ENCODE measurements at places on chromosomes 13 and 19. TPM values are rescaled to one million over a fixed set of nuclear protein-coding genes. Genes with fewer than 3 reads are reported as not detected.

DNA sequence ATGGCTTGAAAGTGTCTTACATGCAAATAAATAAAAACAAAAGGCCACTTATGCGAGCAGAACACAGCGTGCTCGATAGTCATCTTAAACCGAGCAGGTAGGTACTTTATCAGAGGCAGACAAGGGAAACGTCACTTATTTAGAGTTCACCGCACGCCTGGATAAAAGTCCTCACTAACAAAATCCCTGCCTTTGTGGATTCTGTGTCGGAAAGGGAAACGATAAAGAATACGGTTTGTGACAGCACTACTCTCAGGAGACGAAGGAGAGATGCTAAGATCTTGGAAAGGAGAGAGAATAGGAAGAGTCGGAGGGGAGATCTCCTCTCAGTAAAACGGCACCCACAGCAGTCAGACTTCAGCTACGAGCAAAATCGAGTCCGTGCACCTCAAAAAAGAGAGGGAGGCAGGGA lies 581 bp downstream of the RCBTB1 start:
- peaks cover 9% of the 10 kb centered on the region for H3K27me3 ChIP-seq
- DNase-seq: peak; percentile 31
- H3K4me1 ChIP-seq: peaks cover 18% of the 10 kb centered on the region
- H3K27ac ChIP-seq: no peak overlapping the region

DNA sequence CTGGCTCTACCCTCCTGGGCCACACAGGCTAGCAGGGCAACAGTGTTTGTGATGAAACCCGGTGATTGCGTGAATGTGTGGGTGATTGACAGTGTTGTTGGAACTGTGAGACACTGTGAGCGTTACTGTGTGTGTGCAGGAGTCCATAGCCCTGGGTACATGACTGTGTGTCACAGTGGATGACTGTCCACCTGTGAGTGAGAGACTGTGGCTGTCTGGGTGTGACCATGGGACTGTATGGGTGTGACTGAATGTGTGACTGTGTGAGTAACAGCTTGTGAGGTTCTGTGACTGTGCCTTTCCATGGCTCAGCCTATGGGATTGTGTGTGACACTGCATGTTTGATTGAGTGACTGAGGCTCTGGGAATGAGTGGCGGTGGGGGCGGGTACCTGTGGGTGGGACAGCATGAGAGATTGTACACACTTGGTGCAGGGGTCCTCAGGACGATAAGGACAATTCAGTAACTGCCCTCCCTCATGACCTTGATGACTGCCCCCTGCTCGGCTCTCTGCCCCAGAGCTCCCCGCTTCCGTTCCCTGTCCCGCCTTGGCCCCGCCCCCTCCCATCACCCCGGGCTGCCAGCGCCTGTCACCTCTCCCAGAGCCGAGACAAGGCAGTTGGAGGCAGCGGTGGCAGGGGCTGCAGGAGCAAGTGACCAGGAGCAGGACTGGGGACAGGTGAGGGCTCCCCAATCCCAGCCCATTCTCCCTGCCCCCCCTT lies at the start of gene GIPR:
Gene GIPR (plus strand): TSS at position 602 of the 722 bp plus-strand sequence. CDS start 1,300 bp downstream, outside the sequence.
- H3K36me3 ChIP-seq: no peaks in the 10 kb centered on the region
- peaks cover 41% of the 10 kb centered on the region for H3K27me3 ChIP-seq
- DNase-seq: peak; percentile 77
- peaks cover 16% of the 10 kb centered on the region for H3K4me1 ChIP-seq
- H3K4me3 ChIP-seq: peak within 1 kb of the TSS; percentile 78

GRCh38 chr13:26246154-26246553 lies 7.8 kb upstream of the CDK8 start:
- no peaks in the 10 kb centered on the region for H3K27me3 ChIP-seq
- no peaks in the 10 kb centered on the region for H3K4me1 ChIP-seq
- DNase-seq: no peak
- no peak overlapping the region for H3K27ac ChIP-seq
- no peak overlapping the region for H3K4me3 ChIP-seq
- H3K36me3 ChIP-seq: no peaks in the 10 kb centered on the region

- no peak overlapping the region for H3K27ac ChIP-seq
- H3K4me3 ChIP-seq: no peak overlapping the region
- no peaks in the 10 kb centered on the region for H3K36me3 ChIP-seq
- H3K4me1 ChIP-seq: peaks cover 38% of the 10 kb centered on the region
- H3K27me3 ChIP-seq: no peaks in the 10 kb centered on the region
Measured at GRCh38 chr19:16589917-16590316, 17.7 kb upstream of the SLC35E1 start.

GRCh38 chr13:102002287-102002686 lies 399.6 kb downstream of the FGF14 start:
- no peaks in the 10 kb centered on the region for H3K27me3 ChIP-seq
- H3K4me1 ChIP-seq: no peaks in the 10 kb centered on the region
- no peak for DNase-seq
- H3K27ac ChIP-seq: no peak overlapping the region
- no peaks in the 10 kb centered on the region for H3K36me3 ChIP-seq
- no peak overlapping the region for H3K4me3 ChIP-seq

DNA sequence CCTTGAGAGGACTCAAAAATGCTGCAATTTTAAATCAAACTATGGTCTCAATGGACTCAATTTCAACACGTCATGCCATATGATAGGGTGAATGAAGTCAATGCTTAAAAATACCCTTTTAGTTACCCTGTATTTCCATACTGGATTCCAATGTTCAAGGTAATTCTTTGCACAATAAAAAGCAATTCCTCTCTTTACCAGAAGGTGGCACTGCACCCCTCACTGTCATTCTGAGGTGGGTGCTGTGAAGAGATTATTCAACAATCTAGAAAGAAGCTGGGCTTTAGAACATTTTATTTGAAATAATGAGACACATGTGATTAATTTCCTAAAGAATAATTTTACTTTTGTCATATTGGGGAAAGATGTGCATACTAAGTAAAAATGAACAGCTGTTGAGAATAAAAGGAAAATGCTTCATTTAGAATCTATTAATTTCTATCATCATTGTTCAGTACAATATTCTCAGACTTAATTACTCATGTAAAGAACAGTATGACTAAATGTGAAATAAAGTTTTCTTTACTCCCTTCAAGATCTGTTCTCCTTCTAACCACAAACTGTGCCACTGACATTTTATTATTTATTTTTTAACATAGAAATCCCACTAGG lies 789.1 kb downstream of the GPC5 start:
- no peaks in the 10 kb centered on the region for H3K4me1 ChIP-seq
- H3K27ac ChIP-seq: no peak overlapping the region
- DNase-seq: peak; percentile 72
- H3K4me3 ChIP-seq: no peak overlapping the region
- no peaks in the 10 kb centered on the region for H3K27me3 ChIP-seq

GRCh38 chr13:35744566-35745178 lies 268.2 kb upstream of the MAB21L1 start:
- peaks cover 4% of the 10 kb centered on the region for H3K4me1 ChIP-seq
- H3K27ac ChIP-seq: no peak overlapping the region
- H3K27me3 ChIP-seq: no peaks in the 10 kb centered on the region
- no peak overlapping the region for H3K4me3 ChIP-seq
- DNase-seq: no peak
- H3K36me3 ChIP-seq: 0 out of 2 replicates have a peak, but pooled peaks cover 5% of the 10 kb centered on the region

- no peak overlapping the region for H3K4me3 ChIP-seq
- DNase-seq: no peak
- H3K36me3 ChIP-seq: peaks cover 38% of the 10 kb centered on the region
Measured at GRCh38 chr19:16654627-16655026, 5.3 kb downstream of the SMIM7 start.

- H3K27ac ChIP-seq: no peak overlapping the region
- H3K4me3 ChIP-seq: no peak overlapping the region
- peaks cover 4% of the 10 kb centered on the region for H3K4me1 ChIP-seq
- no peaks in the 10 kb centered on the region for H3K36me3 ChIP-seq
- DNase-seq: no peak
- H3K27me3 ChIP-seq: no peaks in the 10 kb centered on the region
Measured at GRCh38 chr13:50526661-50527071, 316.8 kb downstream of the DLEU7 start.

GRCh38 chr19:32178401-32178800 lies 167.0 kb upstream of the ZNF507 start:
- no peak overlapping the region for H3K4me3 ChIP-seq
- no peaks in the 10 kb centered on the region for H3K36me3 ChIP-seq
- DNase-seq: no peak
- no peaks in the 10 kb centered on the region for H3K4me1 ChIP-seq

DNA sequence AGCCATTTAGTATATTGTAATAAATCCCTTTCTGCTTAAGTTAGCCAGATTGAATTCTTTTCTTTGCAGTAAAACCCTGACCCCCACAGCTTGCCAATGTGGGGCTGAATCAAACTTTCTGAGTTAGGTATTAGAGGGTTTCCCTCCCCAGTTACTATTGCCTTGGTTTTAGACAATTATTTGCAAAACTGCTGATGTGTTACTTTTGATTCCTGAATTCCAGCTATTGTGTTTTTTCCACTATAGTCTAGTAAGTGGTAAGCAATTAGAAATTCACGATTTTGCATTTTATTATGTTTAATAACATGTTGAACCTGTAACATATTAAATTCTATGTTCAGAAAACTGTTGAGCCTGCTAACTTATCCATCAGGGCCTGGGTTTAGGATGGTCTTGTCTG lies 391.5 kb downstream of the DLEU7 start:
- H3K4me1 ChIP-seq: peaks cover 28% of the 10 kb centered on the region
- no peaks in the 10 kb centered on the region for H3K27me3 ChIP-seq
- H3K36me3 ChIP-seq: no peaks in the 10 kb centered on the region
- H3K27ac ChIP-seq: no peak overlapping the region
- DNase-seq: no peak

- H3K27ac ChIP-seq: 0 out of 2 replicates have a peak overlapping the region, but pooled peaks have one; percentile 50
- H3K36me3 ChIP-seq: peaks cover 7% of the 10 kb centered on the region
- peaks cover 30% of the 10 kb centered on the region for H3K4me1 ChIP-seq
- DNase-seq: no peak
- no peak overlapping the region for H3K4me3 ChIP-seq
Measured at GRCh38 chr19:5245631-5246553, 94.7 kb downstream of the PTPRS start.

PSG2 gene
- not detected for total RNA-seq

ENOX1 gene
- total RNA-seq: 0.66 TPM

ETV2 gene
- total RNA-seq: not detected

TNFRSF19 gene
- total RNA-seq: 0.93 TPM

Measured in GM23338 (cell line).